ENCODE measurements at places on chromosomes 7 and 10.
A peak's percentile ranks its signal among the peaks of the same experiment; 100 is the strongest.

DNA sequence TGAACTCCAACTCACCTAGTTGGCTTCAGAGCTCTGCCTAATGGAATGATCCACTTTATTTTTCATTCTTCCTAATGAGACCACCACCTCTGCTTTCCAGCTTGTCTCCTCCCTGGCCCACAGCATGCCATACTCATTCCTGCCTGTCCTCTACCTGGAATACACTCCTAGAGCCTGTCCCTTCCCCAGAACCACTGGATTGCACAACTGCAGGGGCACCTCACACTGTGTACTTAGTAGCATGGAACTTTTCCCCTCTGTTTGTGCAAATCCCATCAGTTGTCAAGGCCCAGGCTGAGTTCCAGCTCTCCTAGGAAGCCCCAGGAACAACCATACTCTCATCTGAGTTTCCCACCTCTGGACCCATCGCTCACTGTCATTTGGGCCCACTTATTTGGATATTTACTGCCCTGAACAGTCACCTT is 15.6 kb downstream of the ALDH18A1 start:
- no peak for DNase-seq

- peak; percentile 38 for DNase-seq
These were observed 23.6 kb downstream of the ST8SIA6 start for GRCh38 chr10:17430647-17431355.

DNA sequence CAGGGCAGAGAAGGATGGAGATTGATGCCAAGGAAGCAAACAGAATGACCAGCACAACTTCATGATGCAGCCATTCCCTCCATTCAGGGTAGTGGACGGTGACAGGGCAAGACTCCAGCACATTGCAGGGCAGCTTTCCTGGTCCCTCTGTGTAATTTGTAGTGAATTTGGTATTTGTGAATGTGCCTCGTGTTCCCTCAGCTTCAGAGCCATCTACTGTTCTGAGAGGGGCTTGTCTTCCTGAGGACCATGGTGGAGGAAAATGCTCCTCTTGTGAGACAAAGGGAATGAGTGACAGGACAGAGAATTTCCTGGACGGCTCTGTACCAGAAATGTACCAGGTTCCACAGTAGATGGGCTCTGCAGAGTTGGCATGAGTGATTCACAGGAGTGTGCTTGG is 132.1 kb downstream of the ADRA2A start:
- no peak for DNase-seq

DNA sequence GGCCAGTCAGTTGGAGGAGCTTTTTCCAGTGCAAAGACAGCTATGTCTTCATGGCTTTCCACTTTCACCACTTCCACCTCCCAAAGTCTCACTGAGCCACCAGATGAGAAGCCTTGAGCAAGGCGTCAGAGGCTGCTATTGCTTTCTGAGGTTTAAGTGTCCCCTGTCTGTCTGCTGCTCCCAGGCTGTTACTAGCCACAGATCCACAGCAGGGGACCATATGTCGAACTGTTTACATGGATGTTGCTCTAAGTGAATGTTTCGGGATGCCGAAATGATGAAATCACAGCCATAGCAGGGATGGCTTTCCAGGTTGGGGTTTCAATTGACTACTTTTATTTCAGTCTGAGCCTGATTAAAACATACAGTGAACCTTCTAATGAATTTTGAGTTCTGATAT is 88.5 kb downstream of the AVL9 start:
- no peak for DNase-seq

GRCh38 chr7:69301253-69301652 is 297.0 kb upstream of the AUTS2 start:
- no peak for DNase-seq

All from kidney glomerular epithelial cell (primary cell).